ENCODE measurements at places on chromosomes 12 and 14.

DNA sequence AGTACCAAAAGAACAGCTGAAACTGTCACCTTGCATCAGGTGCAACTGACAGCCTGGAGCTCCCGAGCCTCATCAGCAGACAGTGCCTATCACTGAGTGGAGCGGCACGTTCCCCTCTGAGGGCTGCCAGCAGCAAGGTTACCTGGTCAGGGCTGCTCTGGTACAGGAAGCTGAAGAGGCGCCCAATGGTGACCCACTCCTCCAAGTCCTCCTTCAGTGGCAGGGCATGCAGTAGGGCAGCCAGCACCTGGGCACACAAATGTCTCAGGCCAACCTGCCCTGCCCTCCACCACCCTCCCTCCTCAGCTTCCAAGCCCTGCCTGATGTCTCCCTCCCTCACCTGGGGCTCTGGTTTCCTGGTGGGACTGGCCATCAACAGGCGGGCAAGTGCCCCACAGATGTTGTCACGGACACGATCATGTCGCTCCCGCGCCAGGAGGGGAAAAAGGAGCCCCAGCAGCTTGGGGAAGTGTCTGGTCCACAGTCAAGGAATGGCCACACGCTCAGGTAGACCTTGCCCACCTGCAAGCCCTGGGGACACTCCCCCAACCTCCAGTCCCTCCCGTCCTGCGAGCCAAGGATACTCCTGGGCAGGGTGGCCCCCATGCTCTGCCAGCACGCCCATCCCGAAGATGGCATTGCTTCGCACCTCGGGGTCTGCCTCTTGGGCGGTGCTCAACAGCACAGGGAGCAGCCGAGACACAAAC is 7.1 kb downstream of the IPO4 start:
- DNase-seq = no peak

DNA sequence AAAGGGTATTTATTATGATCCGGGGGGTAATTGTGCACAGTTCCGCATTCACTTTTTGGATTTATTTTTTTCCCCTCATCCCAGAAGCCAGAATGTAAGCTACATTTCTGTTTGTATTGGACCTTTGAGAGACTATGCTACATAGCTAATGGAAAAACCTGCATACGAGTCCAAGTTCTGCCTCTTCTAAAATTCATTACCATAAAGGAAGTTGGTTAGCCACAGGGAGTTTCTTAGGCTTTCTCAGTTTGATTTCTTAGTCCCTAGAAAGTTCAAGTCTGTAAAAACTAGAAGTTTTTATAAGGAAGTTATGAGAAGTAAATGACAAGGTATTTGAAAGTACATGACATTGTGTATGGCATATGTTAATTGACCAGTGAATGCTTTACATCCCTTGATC is 138.7 kb downstream of the PDE3A start:
- peak; percentile 48 for DNase-seq

GRCh38 chr12:113142173-113142885 is 6.8 kb upstream of the RASAL1 start:
- DNase-seq = peak; percentile 66

GRCh38 chr12:95881331-95881955 is 22.7 kb downstream of the SNRPF start:
- no peak for DNase-seq

DNA sequence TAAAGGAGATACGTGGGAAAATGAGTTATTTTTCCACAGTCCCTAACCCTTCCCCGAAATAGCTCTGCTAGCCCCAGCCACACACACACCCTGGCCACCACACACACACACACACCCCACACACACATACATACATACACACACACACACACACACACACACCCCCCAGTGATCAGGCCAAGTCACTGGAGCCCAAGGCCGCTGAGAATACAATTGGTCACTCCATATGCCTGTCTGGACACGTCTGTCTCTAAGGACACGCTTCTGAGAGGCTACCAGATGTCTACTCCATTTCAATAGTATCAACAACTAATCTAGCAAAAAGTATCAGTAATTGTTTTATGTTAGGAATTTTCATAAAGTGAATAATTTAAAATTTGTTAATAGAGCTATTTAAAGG is 13.0 kb upstream of the DIABLO start:
- DNase-seq = no peak

GRCh38 chr14:23929822-23930294 is 23.7 kb upstream of the DHRS4 start:
- peak; percentile 66 for DNase-seq

DNA sequence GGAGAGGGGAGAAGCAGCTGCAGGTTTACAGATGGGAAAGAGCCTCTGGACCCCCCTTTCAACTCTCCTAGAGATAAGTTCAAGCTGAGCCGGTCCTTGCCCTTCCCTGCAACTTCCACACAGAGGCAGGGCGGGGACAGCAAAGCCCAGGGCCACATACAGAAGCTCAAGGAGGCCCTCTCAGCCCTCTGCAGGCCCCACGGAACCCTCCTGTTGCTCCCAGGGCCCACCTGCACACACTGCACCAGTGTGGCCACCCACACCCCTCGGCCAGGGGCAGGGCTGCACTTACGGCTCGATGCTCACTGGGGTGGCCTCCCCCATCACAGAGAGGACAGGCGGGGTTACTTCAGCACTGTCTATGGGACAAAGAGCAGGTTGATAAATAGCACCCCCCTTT is 13.0 kb upstream of the PNMA1 start:
- DNase-seq = no peak

DNA sequence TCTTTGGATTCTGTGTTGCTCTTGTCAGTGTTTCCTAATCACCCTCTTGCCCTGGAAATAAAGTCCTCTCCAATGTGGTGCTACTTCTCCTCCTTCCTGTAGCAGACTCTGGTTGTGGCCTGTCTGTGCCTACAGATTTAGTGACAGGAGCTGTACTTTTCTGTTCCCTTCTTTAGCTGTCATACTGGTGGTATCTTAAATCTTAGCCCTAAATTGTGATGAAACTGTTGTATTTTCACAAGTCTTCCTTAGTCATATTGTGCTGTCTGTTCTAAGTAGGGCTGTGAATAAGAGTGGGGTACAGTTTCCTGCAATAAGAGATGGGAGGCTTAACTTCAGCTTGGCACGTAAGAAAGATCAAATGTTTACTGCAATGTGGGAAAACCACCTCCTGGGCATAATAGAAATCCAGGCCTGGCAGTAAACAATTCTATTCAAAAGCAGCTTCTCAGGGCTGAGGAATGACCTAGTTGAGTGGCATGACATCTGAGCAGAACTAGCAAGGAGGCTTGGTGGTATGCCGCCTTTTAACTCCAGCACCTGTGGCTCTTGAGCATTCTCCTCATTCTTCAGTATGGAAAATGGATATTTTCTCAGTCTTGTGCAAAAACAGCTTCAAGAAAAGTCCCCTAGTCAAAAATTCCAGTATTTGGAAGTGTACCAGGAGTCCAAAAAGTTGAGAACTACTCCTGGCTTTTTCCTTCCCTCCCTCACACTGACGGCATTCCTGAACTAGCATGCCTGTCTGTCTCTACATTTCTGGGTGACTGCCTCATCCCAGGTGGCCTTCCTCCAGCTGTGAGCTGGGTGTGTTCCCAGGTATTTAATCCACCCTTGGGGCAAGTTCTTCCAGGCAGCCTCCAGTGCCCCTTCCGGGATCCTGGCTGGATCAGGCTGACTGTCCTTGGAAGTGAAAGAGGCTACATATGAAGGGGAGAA is 19.5 kb downstream of the ANO6 start:
- DNase-seq = peak; percentile 38

- no peak for DNase-seq
These were observed 184.5 kb upstream of the DAAM1 start for GRCh38 chr14:59004012-59004411.

DNA sequence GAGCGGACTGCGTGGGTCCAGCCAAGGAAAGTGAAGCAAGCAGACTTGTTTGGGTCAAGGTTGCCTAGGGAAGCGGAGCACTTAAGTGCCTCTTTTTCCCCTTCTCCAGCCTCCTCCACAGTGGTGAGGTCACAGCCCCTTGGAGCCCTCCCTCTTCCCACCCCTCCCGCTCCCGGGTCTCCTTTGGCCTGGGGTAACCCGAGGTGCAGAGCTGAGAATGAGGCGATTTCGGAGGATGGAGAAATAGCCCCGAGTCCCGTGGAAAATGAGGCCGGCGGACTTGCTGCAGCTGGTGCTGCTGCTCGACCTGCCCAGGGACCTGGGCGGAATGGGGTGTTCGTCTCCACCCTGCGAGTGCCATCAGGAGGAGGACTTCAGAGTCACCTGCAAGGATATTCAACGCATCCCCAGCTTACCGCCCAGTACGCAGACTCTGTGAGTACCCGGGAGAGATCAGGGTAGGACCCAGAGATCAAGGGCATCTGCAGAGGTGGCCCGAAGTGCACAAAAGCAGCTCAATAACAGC is at the start of gene TSHR:
TSHR (plus strand) TSS at position 206 of the 526 bp plus-strand sequence; CDS start at position 266, 60 bp downstream.
- DNase-seq = no peak

DNA sequence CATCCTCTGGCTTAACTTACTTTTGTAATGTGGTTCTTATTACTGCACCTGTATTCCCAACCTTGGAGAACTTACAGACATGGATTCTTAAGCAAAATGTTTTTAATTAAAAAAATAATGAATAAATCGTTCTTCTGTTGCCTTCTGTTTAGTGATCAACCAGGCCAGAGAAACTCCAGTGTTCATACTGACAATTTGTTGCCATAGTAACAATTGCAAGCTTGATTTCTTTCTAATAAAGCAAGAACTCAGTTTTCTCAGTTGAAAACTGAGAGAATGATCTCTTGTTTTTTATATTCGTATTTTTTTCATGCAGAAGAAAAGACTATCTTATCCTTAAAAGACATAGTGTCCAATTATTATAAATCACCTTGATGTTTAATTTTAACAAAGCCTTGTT is 106.5 kb upstream of the LMNTD1 start:
- DNase-seq = no peak

GRCh38 chr12:57315681-57316080 is 64.7 kb upstream of the STAC3 start:
- DNase-seq = no peak

DNA sequence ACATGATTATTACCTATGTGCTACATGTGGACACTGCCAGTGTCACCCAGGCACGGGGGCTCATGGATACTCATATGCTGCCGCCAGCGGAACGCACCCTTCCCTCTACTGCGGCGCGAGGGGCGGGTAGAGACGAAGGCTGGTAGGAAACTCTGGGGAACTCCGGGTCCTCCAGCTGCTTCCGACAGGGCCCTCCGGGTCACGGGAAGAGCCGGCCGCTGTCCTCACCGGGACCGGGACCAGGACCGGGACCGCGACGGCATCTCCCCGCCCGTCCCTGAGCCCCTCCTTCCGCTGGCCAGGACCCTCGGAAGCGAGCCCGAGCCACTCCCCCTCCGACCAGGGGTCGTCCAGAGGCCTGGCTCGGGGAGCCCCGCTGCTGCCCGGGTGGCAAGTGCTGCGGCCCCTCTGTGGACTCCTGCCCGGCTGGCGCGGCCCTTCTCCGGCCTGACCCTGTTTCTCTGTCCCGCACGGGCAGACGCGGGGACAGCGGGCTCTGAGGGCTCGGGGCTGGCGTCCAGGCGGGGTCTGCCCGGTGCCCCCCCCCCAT is 209.6 kb downstream of the ADGRD1 start:
- DNase-seq = no peak

GRCh38 chr14:95442633-95443021 is 73.8 kb downstream of the SYNE3 start:
- DNase-seq = peak; percentile 79

DNA sequence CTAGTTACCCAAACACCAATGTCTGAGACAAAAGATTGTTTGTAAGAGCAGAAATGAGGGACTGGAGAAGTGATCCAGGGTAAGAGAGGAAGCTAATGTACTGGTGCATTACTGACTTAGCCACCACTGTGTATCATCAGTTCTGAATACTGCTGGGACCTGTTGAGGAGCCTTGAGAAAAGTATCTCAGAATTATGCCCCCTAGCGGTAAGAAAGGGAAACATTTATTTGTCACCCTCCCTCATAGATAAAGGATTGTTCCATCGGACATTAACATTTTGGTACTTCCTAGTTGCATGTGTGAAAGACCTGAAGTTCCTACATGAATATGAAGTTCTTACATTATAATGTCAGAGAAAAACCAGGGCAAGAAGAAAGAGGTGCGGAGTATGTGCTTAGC is 612.5 kb downstream of the FSCB start:
- peak; percentile 48 for DNase-seq

DNA sequence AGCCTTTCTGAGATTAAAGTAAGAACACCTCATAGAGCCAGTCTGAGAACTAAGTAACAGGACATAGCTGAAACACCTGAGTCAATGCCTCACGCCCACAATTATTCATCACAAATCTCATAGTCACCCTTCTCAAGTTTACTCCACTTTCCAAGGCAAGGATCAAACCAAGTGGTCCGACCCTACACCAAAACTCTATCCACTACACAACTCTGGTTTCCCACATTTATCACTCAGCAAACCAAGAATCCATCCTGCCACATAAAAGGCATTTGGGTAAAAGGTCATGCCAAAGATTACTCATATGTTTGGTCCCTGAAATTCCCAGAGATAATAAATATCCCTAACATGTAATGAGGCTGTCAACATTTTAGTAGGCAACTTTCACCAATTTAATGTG is 144.1 kb downstream of the RPAP3 start:
- no peak for DNase-seq

GRCh38 chr12:18782827-18783226 is 44.9 kb downstream of the CAPZA3 start:
- no peak for DNase-seq

- no peak for DNase-seq
These were observed 43.2 kb downstream of the SNAPC1 start for GRCh38 chr14:61805451-61805850.

GRCh38 chr14:80291101-80291500 is 79.8 kb upstream of the DIO2 start:
- peak; percentile 52 for DNase-seq

DNA sequence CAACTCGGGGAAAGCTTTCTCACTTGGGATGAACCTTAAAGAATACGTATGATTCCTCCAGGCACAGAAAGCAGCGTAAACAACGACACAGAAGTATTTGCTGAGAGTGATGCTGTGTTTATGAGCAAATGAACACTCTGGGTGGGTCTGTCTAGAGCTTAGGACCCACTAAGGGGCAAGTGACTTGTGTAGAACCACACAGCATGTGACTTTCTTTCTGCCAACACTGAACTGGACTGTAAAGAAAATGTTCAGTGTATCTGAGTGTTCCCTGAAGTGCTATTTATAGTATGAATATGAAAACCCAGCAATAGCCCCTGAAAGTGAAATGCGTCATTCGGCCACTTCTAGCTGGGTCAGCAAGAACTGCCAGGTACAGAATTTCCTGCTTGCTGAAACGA is 78.5 kb downstream of the ST8SIA1 start:
- no peak for DNase-seq

DNA sequence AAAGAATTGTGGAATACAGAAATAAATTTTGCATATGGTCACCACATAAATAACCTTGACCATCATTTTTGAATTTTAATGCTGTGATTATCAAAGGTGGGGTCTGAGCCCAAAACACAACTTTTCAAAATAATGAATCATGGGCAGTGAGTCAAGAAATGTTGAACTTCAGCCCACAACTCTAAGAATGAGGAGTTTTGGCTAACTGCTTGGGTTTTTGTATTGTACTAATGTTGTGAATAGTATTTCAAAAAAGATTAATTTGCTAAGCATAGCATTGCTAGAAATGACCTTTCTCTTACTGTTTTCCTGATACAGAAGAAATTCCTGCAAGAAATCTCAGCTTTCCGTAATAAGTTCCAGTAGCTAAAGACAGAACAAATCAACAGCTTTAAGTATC is 24.4 kb upstream of the YARS2 start:
- no peak for DNase-seq

GRCh38 chr12:51911307-51911706 is 4.0 kb downstream of the ACVRL1 start:
- DNase-seq = no peak

GRCh38 chr12:129332286-129332685 is 479.0 kb downstream of the GLT1D1 start:
- no peak for DNase-seq

GRCh38 chr12:82593901-82594396 is 92.8 kb upstream of the TMTC2 start:
- no peak for DNase-seq

- DNase-seq = peak; percentile 70
These were observed at the start of gene RPS6KL1 for GRCh38 chr14:74922752-74923401. TSS of gene RPS6KL1 (minus strand) at chr14:74923260. CDS start at chr14:74921541, 1,719 bp downstream.
